ENCODE measurements at places on chromosomes 1 and 21. TPM values are rescaled to one million over a fixed set of nuclear protein-coding genes. Genes with fewer than 3 reads are reported as not detected.

GRCh38 chr21:33367309-33367973 lies 35.8 kb upstream of the IFNGR2 start:
- no peak for DNase-seq

- DNase-seq, result no peak
These were observed 1.8 kb downstream of the NTNG1 start for GRCh38 chr1:107142666-107143065.

DNA sequence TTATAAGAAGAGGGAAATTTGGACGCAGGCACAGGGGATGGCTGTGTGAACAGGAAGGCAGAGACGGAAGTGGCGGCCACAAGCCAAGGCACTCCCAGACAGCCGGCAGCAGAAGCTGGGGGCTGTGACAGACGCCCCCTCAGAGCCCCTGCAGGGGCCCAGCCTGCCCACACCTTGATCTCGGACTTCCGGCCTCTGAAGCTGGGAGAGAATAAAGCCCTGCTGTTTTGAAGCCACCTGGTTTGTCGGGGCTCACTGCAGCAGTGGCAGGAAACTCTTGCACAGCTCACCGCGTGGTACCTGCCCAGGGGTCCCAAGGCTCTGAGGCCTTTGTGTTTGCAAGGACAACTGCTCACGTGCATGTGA lies 13.7 kb downstream of the MEGF6 start:
- no peak for DNase-seq

DNA sequence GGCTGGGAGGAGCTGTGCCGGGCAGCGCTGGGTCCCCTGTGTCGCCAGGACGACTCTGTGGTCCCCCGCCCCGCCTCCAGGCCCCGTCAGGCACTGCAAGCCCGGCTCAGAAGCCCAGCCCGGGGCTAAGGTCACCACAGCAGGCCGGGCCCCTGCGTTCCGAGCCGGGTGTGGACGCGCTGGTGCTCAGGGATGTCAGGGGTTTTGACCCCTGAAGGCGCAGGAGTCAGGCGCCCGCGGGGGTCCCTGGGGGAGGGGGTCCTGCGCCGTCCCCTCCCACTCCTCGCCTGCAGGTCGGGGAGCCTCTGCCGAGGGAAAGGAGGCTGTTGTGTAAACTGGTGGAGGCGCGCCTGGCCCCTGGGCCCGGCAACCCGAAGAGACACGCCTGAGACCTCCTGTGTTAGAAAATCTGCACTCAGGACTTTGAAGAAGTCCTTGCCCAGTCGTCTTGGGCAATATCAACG lies 23.7 kb upstream of the TMEM54 start:
- no peak for DNase-seq

- no peak for DNase-seq
These were observed 21.4 kb downstream of the WNT9A start for GRCh38 chr1:227926216-227926791.

- DNase-seq, result peak; percentile 65
These were observed 361 bp downstream of the DDAH1 start for GRCh38 chr1:85464497-85465098.

DNA sequence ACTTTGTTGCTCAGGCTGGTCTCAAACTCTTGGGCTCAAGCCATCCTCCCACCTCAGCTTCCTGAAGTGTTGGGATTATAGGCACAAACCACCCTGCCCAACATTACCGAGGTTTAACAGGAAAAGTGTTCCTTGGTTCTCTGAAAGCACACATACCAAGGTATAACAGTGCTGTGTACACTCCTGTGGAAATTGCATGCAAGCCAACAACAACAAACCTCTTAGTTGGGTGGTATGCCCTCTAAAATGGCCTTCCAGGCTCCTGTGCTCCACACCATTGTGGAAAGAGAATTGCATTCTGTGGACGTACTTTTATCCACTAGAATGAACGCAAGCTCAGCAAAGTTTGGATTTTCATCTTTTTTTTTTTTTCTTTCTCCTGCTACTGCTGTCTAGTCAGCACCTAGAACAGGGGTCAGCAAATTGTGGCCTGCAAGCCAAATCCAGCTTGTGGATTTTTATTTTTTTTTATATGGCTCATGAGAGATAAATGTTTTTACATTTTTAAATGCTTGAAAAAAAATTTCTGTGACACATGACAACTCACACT lies 192.2 kb upstream of the TNR start:
- no peak for DNase-seq

DNA sequence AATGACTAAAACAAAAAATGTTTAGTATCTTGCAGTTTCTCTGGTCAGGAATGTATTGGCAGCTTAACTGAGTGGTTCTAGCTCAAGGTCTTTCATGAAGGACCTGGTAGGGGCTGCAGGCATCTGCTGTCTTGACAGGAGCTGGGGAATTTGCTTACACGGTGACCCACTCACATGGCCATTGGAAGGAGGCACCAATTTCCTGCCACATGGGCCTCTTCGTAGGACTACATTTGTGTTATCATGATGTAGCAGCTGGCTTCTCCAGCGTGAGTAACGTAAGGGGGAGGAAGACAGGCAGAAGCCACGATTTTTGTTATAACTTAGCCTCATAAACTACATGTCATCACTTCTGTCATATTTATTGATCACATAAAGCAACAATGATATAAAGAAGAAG lies 376.3 kb downstream of the AMY1C start:
- DNase-seq, result no peak

GRCh38 chr1:54335755-54336108 lies 70.5 kb downstream of the SSBP3 start:
- DNase-seq, result peak; percentile 77

DNA sequence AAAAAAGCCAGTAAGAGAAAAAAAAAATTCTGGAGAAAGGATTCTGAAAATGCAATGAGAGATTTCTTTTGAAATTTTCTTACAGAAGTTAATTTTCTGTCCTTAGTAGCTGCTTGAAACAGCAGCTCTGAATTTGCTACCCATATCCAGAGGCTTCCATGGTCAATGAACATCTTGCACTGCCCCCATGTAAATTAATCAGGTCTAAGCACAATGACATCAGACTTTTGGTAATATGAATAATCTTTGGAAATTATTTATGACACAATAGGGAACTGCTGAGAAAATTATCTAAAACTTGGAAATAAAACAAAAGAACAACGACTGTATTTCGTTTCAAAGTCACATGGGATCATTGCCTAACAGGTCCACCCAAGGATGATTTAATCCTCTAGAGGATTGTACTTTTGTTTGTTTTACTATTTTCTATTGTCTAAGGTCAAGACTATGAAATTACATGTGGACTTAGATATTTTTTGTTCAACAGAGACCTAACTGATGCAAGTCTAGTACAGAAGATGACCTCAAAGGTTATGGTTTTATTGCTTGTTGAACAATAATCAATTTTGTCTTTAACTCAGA lies 312.1 kb downstream of the BACH1 start:
- no peak for DNase-seq

DNA sequence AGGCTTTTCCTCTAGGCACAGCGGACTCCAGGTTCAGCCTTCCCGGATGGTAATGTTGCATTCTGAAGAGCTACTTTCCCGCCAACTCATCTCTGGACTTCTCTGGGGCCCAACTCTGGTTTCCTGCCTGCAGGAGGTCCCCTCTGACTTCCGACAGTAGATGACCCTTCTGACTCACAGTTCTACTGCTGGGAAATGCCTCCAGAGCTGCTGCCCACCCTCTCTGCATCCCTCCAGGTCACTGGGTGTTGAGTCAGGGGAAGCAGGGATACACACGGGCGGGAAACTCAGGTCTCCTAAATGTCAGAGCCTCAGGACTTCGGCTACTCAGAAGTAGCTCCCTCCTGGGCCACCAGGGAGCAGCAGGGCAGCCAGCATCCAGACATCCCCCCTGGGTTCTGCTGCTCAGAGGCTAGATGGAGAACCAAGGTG lies 2.1 kb upstream of the KIF21B start:
- DNase-seq, result no peak

- no peak for DNase-seq
These were observed 42.0 kb downstream of the UBIAD1 start for GRCh38 chr1:11314959-11315358.

DNA sequence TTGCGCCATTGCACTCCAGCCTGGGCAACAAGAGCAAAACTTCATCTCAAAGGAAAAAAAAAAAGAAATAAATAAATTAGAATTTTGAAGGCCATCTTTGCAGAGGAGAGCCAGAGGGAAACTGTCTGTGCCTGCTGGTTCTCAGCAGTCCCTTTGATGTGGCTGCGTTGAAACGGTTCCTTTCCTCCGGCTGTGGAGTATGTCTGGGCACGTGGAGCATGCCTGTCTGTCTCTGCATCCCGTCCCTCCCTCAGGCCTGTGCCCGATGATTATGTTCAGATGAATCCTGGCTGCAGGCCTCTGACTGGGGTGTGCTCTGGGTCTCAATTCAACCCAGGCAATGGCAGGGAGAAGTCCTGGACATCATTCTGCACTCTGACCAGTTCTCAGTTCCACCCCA lies 33.4 kb downstream of the KIAA1614 start:
- DNase-seq, result no peak

GRCh38 chr1:118461154-118461553 lies 276.1 kb upstream of the SPAG17 start:
- no peak for DNase-seq

- DNase-seq, result no peak
These were observed 45.2 kb downstream of the RPS6KA1 start for GRCh38 chr1:26574719-26575251.

GRCh38 chr1:205236951-205237475 lies 9.3 kb downstream of the TMCC2 start:
- no peak for DNase-seq

GRCh38 chr1:175397103-175397502 lies 204.5 kb upstream of the KIAA0040 start:
- no peak for DNase-seq

GRCh38 chr1:114320586-114320985 lies 166.9 kb upstream of the SYT6 start:
- no peak for DNase-seq

GRCh38 chr1:245056913-245057312 lies 97.9 kb upstream of the KIF26B start:
- no peak for DNase-seq

- no peak for DNase-seq
These were observed 68.8 kb upstream of the DAB1 start for GRCh38 chr1:57492586-57493226.

GRCh38 chr1:41666981-41667631 lies 182.6 kb upstream of the EDN2 start:
- no peak for DNase-seq

DNA sequence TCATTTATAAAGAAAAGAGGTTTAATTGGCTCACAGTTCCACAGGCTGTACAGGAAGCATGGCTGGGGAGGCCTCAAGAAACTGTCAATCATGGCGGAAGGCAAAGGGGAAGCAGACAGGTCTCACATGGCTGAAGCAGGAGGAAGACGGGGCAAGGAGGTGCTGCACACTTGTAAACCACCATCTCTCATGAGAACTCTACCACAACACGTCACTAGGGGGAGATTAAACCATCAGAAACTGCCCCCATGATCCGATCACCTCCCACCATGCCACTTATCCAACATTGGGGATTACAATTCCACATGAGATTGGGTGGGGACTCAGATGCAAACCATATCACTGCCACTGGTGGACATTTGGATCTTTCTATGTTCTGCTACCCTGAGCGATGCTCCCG lies 351.4 kb downstream of the NPHP4 start:
- no peak for DNase-seq

DNA sequence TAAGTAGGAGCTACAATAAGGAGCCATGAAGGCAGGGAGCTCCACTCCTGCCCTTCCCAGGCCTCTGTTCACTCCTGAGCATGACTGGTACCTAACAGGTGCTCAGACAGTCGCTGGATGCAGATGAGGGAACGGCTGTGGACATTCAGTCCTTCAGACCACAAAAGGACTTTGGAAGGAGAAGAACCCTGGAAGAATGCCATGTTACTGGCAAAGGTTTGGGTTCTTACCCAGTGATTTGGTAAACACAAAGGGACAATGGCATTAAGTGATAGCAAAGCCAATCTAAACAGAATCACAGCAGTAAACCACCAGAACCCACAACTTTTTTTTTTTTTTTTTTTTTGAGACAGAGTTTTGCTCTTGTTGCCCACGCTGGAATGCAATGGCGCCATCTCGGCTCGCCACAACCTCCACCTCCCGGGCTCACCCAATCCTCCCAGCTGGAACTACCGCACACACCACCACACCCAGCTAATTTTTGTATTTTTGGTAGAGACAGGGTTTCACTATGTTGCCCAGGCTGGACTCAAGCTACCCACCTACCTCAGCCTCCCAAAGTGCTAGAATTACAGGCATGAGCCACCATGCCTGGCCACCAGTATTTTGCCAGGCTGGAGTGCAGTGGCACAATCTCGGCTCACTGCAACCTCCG lies 7.5 kb upstream of the CBR3 start:
- no peak for DNase-seq

- no peak for DNase-seq
These were observed 70.1 kb downstream of the PGM1 start for GRCh38 chr1:63663301-63663700.

DNA sequence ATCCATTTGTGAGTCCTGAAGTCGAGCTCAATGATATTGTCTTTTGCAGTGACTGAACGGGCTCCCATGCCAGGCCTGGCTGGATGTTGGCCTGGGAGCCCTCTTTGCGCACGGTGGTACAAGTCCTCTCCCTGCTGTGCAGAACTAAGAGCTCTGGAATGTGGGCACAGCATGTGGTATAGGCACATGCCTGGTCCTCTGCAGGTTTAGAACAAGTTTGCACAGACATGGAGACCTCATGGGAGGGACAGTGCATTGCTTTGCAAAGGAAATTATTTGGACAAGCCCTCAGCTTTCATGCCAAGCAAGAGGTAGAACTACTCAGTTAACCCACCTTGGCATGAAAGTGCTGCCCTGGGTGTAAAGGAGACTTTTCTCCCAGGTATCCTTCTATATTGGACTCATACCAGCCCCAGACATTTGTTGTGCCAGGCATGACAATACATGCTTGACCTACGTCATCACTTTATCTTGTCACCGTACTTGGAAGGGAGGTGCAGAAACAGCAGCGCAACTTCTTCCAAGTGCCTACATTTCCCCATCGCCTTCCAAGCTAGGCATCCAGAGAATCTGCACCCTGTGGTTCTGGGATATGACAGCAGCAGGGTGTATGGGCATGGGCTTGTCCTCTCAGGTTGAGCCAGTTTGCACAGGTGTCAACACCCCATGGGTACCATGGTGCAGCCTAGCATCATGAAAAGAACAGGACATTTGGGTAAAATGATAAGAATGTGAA lies 37.6 kb upstream of the MRPS6 start:
- DNase-seq, result no peak

DNA sequence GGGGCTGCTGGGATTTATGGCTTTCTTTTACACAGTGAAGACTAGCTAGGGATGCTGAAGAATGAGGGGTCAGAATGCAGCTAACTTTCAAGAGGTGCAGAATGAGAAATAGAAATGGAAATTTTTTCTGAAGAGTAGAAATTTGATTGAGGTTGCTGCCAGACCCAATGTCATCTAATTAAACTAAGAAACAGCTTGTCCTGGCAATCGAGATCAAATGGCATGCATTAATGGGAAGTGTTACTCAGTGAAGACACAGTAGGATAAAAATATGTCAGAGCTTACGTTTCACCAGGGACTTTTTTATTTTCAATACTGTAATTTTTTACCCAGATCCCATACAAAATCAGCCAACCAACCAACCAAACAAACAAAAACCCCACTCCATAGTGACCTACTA lies 306.0 kb downstream of the GRIK1 start:
- no peak for DNase-seq

Gene ZZZ3
- polyA plus RNA-seq, result 55.5 TPM

Gene SEMA6C
- 27.5 TPM for polyA plus RNA-seq

Gene GAS5
- polyA plus RNA-seq, result 715 TPM

Gene SYF2
- polyA plus RNA-seq, result 95.7 TPM

Gene MANEAL
- 4.4 TPM for polyA plus RNA-seq

Gene TNFRSF8
- 0.54 TPM for polyA plus RNA-seq

Gene ARHGAP29
- polyA plus RNA-seq, result 68.7 TPM

Gene ATP1A4
- 0.80 TPM for polyA plus RNA-seq
